ENCODE measurements at places on chromosomes 11 and 22.

DNA sequence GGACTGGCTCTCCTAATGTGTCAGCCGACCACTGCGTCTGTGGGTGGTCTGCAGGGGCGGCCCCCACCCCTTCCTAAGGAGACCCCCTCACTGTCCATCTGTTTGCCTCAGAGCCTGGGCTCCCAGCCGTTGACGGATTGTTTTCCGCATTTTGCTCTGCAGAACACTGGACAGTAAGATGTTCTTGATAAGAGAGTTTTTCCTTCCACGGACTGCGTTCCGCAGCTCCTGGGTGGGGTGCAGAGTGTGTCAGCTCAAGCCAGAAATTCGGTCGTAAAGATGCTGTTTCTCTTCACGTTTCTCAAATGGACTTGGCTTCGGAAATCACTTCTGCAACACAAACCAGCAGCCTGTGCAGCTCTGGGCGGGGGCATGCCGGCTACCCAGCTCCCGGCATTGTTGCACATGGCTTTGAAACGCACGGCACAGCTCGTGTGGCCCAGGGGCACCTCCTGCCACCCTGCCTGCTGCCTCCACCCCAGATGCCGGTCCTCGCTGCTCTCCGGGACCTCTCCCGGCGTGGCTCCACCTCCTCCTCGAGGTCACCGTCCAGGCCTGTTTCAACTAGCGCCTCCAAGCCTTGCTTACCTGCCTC is 2.9 kb upstream of the MRGPRG start:
- DNase-seq, result peak; percentile 23

DNA sequence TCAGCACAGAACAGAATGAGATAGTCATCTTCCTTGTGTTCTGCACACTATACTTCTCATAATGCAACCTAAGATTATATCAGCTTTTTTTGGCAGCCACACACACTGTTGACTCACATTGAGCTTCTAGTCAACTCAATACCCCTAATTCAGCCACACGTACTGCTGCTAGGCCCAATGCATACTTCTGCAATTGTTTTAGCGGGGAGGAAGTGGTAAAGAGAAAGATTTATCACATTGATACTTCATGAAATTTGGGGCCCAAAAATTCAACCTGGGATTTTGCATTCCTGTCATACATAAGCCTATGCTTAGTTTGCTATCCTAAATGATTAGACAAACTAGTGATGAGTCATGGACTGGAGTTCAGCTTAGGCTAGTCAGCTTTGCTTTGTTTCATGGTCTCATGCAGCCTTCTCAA is 8.6 kb upstream of the UPB1 start:
- DNase-seq, result no peak

DNA sequence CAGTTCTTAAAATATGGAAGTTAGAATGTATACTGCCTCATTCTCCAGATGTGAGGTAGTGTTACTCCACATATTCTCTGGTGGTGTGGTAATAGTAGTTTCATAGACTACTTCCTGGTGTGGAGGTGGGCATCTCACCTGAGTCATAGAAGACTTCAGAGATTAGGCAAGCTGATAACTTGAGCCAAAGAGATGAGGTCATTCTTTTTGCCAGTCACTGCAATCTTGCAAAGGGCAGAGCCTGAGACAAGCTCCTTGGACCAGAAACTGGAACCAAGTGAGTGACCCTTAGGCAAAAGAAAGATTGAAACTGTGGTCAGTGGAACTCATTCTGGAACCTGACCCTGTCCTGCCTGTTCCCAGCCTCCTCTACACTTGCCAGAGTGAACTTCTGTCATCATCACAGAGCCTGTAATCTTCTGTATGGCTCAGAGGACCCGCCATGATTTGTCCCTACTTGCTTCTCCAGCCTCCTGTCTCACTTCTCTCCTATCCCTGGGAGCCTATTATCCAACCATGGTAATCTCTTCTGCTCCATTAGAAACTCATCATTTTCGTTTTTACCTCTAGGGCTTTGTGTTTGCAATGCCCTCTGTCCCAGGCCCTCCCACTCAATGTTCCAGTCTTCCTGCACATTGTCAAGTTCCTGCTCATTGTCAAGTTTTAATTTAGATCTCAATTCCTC is 10.6 kb upstream of the CCDC83 start:
- no peak for DNase-seq

- peak; percentile 27 for DNase-seq
Measured at GRCh38 chr22:49994361-49995040, 18.1 kb downstream of the IL17REL start.

GRCh38 chr11:26234451-26234850 is 97.5 kb upstream of the ANO3 start:
- DNase-seq, result no peak

GRCh38 chr11:48018528-48019216 is 38.3 kb downstream of the PTPRJ start:
- no peak for DNase-seq

DNA sequence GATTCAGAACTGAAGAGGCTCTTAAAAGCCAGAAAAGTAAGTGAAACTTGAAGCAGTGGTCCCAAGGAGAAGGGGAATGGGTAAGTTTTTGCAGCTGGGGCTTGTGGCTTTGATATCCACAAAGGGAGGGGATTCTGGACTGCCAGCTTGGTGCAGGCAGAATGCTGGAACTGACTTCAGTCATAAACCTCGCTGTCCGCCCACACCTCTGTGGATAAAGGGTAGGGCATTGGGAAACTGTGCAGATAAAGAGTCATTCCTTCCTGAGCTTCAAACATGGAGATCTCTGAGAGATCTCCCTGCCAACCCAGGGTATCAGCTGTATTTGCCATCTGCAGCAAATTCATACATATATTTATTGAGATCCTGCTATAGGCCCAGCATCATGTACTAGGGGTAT is 124.3 kb upstream of the OR9Q1 start:
- no peak for DNase-seq

GRCh38 chr11:31236143-31236542 is 133.4 kb downstream of the DCDC1 start:
- DNase-seq, result no peak

DNA sequence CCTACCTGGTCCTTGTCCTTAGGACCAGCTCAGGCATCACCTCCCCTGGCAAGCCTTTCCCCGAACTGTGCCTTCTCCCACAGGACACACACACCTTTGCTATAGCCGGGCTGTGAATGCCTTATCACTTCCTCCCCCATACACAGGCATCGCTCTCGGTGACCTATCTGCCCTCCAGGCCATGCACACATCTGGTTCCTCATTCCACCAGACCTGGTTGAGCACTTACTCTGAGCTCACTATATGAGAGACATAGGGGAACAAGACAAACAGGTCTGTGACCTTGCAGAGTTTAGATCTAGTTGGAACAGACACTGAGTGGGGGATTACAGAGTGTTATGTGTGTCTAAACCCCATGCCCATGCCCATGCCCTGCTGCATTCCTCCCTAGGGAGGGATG is 3.1 kb upstream of the BCR start:
- DNase-seq, result no peak

DNA sequence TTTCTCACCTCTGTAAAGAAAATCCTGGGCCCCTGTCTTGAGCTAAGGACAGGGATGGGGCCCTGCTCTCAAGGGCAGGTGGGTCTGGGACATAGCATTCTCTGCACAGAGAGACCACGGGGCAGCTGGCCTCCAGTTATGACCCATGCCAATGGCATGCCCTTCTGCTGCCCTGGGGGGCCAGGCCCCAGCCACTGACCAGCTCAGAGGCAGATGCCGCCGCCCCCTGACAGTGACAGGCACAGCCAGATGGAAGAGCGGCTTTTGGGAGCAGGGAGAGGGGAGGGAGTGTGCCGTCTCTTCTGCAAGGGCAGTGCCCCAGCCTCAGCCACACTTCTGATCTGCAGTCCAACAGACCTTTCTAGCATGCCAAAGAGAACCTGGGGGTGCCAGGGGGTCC is 114.8 kb upstream of the NAV2 start:
- no peak for DNase-seq

DNA sequence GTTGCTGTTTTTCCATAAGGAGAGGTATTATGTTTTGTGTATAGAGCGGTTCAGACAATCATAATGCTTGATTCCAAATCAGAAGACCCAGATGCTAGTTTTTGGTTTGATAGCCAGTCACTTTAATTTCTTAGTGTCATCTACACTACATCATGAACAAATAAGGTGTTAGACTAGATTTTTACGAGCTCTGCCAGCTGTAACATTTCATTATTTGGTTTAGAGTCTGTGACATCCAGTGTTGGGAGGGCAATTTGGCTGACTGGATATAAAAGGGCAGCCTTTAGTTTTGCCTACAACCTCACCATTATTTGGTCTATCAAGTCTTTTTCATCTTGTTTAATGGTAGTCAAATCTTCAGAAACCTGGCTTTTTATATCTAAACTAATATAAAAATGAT is 30.2 kb upstream of the FBXO3 start:
- DNase-seq, result no peak

GRCh38 chr22:35961480-35962295 is 66.9 kb downstream of the RBFOX2 start:
- DNase-seq, result no peak

- no peak for DNase-seq
Measured at GRCh38 chr11:68303083-68303482, 9.3 kb upstream of the LRP5 start.

GRCh38 chr11:31107649-31108048 is 261.9 kb downstream of the DCDC1 start:
- DNase-seq, result no peak

GRCh38 chr11:130411223-130411622 is 17.2 kb downstream of the ADAMTS8 start:
- no peak for DNase-seq

All from activated CD4-positive, CD25-positive, alpha-beta regulatory T cell treated with anti-CD3 and anti-CD28 coated beads, Interleukin-2, amount 50 U/mL, for 72 hours (primary cell).